ENCODE measurements at places on chromosomes 1 and 21. TPM values are rescaled to one million over a fixed set of nuclear protein-coding genes. Genes with fewer than 3 reads are reported as not detected.

The CSTB gene
- total RNA-seq, result 40.1 TPM

The GPR52 gene
- 0.56 TPM for total RNA-seq

DNA sequence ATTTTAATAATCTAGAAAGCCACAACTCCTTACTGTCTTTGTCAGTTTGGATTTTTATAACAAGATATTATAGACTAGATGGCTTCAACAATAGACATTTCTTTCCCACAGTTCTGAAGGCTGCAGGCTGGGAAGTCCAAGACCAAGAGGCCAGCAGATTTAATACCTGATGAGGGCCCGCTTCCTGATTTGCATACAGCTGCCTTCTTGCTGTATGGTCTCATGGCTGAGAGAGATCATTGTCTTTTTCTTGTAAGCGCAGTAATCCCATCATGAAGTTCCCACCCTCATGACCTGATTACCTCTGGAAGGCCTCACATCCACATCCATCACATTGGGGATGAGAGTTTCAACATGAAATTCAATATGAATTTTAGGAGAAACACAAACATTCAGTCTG, 9.8 kb downstream of the RPS6KC1 start:
- no peak overlapping the region for H3K27ac ChIP-seq
- H3K36me3 ChIP-seq, result peaks cover 3% of the 10 kb centered on the region
- H3K4me3 ChIP-seq, result no peak overlapping the region

GRCh38 chr1:26824731-26825130, 1.8 kb upstream of the ZDHHC18 start:
- peak overlapping the region; percentile 96 for H3K27ac ChIP-seq
- H3K27me3 ChIP-seq, result no peaks in the 10 kb centered on the region
- H3K36me3 ChIP-seq, result peaks cover 20% of the 10 kb centered on the region
- DNase-seq, result no peak
- H3K4me1 ChIP-seq, result peaks cover 37% of the 10 kb centered on the region
- no peak overlapping the region for H3K4me3 ChIP-seq

GRCh38 chr1:106785176-106785575, 271.3 kb upstream of the PRMT6 start:
- no peaks in the 10 kb centered on the region for H3K27me3 ChIP-seq
- H3K36me3 ChIP-seq, result no peaks in the 10 kb centered on the region
- no peak overlapping the region for H3K4me3 ChIP-seq
- H3K4me1 ChIP-seq, result no peaks in the 10 kb centered on the region

DNA sequence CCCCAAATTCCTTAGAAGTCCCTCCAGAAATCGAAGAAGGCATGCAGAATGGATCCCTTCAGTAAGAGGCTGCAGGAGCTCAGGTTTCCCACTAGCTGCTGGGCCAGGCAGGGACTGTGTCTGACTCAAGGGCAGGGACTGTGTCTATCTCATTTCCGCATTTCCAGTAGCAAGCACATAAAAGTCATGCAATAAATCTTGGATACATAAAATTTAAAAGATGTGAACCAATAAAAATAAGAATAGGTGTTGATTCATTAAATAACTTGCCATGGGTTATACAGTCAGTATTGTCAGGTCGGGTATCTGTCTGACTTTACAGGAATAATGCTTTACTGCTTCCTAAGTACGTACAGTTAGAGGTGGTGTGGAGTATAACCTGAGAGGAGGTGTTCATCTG, 15.2 kb downstream of the PM20D1 start:
- DNase-seq, result no peak
- H3K4me3 ChIP-seq, result no peak overlapping the region
- no peaks in the 10 kb centered on the region for H3K4me1 ChIP-seq
- H3K27me3 ChIP-seq, result no peaks in the 10 kb centered on the region
- H3K27ac ChIP-seq, result no peak overlapping the region

The FAM43B gene
- not detected for total RNA-seq
